ENCODE measurements at places on chromosomes 5 and 9.

- peak; percentile 94 for DNase-seq
These were observed 6.2 kb upstream of the SPINK4 start for GRCh38 chr9:33233626-33234342.

- no peak for DNase-seq
These were observed 113.2 kb downstream of the CDH18 start for GRCh38 chr5:19874811-19875210.

DNA sequence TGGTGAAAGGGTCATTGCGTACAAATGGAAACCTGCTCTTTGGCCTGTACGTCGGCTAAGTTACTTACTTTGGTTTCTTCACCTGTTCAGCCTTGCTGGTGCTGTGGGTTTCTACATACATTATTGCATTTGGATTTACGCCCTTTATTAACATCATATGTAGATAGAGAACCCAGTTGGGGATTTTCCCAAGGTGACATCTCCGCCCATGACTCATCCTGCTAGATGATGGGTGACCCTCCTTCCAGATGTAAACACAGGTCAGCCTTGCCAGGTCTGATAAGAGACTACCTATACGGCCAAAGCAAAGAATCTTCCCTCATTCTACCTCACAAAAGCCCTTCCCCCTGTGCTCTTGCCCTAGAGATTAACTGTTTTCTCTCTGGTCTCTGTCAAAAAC lies 360.9 kb downstream of the KDM4C start:
- no peak for DNase-seq

GRCh38 chr5:5788793-5789192 lies 366.3 kb downstream of the ICE1 start:
- no peak for DNase-seq

- DNase-seq = no peak
These were observed 423.5 kb upstream of the RGMB start for GRCh38 chr5:98349990-98350365.

GRCh38 chr9:116112236-116112635 lies 41.4 kb upstream of the PAPPA start:
- DNase-seq = no peak

DNA sequence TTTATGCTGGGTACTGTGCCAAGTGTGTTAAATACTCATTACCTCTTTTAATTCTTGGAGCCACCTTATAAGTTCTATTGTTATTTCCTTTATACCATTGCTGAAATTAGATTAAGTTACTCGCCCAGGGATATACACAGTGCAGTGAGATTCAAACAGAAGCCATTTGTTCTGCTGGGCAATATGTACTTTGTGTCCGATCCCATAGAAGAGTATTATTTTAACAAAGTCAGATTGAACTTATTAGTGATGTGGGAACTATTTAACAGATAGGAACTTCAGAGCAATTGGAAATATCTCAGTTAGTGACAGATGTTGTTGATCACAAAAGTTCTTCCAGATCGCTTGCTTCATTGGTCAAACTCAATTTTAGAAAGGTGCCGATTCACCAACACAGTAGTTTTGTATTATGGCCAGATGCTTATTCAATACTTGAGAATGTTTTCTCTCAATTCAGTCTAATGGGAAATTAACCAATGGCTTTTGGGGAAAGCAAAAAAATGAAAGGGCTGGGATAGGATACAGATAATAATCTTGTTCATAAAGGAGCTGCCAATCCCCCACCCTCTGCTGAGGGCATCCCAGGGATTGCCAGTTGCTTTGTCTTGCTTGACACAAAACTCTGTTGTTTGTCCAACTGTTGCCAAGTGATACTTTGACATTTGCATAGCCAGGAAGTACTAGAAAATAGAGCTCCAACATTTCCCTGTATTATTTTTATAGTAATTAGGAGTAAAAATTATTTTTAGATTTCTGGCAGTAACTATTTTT lies 94.8 kb upstream of the SEMA6A start:
- DNase-seq = no peak

DNA sequence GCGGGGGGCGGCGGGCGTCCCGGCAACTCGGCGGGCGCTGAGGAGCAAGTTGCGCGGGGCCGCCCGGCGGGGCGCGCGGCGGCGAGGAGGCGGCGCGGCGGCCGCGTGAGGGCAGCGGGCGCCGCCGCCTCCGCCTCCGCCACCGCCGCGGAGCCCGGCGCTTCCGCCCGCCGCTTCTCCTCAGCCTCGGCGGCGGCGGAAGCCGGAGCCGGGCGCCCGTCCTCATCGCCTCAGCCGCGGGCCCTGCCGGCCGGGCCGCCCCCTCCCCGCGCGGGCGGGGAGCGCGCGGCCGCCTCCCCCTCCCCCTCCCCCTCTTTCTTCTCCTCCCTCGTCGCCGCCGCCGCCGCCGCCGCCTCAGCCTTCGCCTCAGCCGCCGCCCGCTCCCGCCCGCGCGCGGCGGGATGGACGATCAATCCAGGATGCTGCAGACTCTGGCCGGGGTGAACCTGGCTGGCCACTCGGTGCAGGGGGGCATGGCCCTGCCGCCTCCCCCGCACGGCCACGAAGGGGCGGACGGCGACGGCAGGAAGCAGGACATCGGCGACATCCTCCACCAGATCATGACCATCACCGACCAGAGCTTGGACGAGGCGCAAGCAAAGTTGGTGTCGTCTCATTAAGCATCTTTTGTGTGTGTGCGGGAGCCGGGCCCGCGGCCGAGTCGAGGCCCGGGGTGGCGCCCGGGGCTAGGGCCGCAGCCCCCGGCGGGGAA lies at the start of gene PBX3:
PBX3 (plus strand) TSS at position 321 of the 712 bp plus-strand sequence.
- DNase-seq = peak; percentile 45

DNA sequence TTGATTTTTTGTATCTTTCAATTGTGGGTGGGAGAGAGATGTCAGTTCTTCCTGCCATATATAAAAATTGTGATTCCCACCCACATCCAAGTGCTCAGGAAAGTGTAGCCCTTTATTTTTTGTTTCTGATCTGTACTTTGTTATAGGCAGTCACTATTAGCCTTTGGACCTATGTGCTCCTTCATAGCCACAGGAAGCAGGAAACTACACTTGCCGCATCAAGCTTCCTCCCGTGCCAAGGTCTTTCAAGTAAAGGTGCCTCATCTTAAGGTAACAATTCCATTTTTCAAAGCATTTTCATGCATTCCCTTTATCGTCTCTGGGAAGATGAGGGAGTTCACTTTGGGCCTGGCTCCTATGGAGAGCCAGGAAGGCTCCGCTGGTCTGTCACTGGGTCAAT lies 339.0 kb downstream of the DIRAS2 start:
- no peak for DNase-seq

GRCh38 chr5:176735383-176736265 lies 74.7 kb upstream of the UNC5A start:
- no peak for DNase-seq

- peak; percentile 65 for DNase-seq
These were observed 5.0 kb downstream of the PPARGC1B start for GRCh38 chr5:149735066-149735465.

GRCh38 chr9:129382281-129383018 lies 204.4 kb upstream of the IER5L start:
- DNase-seq = peak; percentile 67

DNA sequence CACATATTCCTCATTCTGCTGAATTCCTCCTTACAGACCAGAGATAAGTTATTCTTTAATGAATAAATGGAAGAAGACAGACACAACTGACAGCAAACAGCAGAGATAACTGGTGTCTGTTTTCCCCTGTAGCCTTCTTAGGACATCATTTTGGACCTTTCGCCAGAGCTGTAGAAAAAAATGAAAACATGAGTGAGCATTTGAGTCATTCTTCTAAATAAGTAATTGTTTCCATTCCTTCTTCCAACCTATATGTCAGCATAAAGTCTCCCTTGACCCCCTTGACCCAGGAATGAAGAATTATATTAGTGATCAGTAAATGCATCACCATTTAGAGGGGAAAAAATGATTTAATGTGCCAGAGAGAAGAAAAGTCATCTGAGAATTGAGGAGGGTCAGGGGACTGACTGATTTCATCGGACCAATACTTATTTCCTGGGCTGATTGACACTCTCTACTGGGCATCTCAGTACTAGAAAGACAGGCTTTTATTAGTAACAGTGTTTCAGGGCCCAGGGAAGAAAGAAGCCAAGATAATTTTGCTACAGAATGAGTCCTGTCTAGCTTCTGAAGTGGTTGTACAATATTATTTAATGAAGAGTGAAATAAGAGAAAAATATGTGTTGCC lies 597.0 kb downstream of the PSAT1 start:
- DNase-seq = no peak

GRCh38 chr5:108528655-108529054 lies 146.8 kb upstream of the FBXL17 start:
- DNase-seq = no peak

DNA sequence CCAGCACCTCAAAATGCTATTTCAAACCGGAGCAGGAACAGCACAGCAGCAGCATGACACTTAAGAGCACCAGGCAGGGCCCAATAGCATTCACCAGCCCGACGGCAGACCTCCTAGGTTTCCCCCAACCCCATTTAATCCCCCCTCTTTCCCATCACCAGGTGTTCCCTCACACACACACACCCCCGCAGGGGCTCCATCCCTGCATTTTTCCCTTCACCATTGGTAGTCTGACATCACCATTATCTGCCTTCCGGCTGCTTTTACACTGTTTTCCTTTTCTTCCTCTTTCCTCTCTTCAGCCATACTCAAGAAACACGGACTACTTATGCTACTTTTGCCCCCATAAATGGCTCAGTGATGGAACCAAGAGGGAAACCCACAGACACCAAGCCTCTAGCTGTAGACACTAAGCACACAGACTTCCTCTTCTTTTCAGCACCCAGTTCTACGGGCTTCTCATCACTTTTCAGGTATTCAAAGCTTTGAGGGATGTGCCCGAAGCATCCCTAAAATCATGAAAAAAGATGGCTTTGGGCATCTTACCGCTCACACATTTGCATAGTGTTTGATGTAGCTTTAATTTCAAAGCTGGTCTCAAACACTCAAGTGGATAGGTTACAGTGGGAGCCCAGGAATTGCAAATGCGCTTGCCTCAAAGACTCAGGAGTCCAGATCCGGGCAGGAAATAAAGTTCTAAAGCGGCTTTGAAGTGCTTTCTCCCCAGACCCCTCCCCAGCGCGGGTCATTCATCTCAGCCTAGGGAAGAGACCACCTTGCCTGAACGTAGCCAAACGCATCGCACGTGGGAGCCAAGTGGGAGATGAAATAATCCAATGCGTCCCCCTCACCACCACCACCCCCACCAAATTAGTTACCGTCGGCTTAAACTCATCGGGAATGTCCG lies 141.5 kb downstream of the TSSK1B start:
- no peak for DNase-seq

DNA sequence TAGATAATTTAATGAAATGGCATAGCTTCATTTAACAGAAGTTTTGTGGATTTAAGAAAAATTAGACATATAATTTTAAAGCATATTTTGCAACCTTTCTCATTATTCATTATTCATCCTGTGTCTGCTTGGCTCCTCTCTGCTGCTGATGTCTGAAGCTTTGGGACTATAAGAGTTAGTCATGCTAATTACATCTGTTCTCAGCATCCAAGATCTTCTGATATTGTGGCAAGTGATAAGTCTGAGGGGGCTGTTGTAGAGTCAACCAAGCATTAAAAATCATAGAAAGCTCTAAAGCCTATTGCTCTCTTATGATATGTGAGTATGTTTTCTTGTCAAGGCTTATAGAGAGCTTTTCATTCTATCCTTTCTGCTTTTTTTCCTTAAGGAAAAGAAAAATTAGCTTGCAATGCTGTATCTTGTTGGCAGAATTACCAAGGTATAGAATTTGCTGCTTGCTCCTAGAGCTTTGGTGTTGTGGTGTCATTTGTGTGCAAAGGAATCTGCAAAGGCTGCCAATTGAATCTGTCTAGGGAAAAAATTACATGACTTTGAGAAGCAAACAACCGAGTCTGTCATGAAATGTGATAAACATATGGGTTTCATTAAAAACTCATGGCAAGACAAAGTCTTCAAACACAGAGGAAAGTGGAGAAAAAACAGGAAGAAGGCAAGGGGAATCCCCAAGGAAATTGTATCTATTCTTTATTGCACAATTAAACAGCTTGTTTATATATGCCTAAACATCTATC lies 156.1 kb upstream of the DAB2 start:
- DNase-seq = no peak

DNA sequence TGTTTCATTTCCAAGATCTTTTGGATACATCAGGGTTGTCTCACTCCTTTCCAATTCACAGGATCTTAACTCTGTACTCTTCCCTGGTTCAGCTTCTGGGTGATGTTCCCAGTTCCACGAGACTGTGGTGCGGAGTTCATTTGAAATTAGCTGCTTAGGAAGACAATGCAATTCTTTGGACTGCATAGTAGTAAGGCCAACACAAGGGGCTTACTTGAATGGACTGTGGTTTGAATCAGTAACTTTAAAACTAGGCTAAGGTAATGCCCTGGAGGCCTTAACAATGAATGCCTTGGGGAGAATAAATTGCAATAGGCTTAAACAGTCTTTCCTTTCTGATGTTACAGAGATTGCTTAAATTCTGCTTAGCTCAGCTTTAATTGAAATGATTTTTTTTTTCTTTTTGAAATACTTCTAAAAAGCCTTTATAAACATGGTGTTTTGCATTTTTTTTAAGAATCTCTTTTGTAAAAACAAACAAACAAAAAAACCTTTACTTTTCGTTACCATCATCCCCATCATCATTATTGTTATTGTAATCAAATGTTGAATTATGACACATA lies 133.8 kb upstream of the MEF2C start:
- DNase-seq = no peak

- no peak for DNase-seq
These were observed 33.4 kb downstream of the IRX2 start for GRCh38 chr5:2718115-2718514.

DNA sequence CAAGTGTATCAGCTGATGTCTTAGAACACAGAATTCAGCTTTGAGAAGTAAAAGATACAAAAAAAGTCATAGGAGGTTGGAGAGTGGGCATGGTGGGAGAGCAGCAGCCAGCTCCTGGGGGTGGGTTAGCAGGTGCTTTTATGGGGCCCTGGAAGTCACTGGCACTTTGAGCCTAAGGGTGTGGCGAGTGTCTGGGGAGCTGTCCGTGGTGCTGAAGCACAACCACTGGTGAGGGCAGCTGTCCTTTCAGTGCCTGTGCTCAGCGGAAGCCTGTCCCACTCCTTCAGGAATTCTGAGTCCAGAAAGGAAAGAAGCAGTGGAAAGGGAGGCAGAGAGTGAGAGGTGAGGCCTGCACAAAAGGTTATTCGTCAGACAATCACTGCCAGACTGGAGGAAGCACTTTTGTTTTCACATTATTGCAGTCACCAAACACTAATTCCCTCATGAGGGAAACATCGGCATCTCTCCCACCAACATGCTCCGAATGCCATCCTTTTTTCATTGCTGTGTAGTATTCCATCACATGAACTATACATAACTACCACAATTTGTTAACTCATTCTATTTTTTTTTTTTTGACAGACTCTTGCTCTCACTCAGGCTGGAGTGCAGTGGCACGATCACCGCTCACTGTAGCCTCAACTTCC lies 59.4 kb upstream of the RAPGEF1 start:
- no peak for DNase-seq

DNA sequence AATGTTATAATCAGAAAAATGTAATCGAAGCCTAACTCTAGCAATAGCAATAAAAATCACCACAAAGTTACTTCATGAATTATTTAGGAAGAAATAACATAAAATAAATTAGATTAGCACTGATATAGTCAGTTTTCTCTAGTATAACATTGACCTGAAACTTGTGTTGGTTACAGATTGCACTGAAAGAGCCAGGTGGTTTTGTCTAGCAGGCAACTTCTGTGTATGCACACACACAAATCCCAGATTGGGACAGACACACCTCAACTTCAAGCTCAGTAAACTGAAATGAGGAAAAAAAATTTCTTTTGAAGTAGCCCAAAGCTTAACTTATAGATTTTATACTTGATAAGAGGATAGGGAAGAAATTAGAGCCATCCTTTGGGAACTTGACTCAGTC lies 129.3 kb downstream of the EFNA5 start:
- no peak for DNase-seq

- DNase-seq = no peak
These were observed 13.3 kb downstream of the CCDC187 start for GRCh38 chr9:136290508-136291000.

GRCh38 chr9:18910916-18911315 lies 122.1 kb downstream of the SAXO1 start:
- no peak for DNase-seq

Measured in NCI-H2029 (cell line).